AG09309 (cell line): ENCODE measurements at places on chromosomes 7 and 10.

- DNase-seq, result no peak
Measured at GRCh38 chr7:2944739-2945138, 98.9 kb downstream of the CARD11 start.

DNA sequence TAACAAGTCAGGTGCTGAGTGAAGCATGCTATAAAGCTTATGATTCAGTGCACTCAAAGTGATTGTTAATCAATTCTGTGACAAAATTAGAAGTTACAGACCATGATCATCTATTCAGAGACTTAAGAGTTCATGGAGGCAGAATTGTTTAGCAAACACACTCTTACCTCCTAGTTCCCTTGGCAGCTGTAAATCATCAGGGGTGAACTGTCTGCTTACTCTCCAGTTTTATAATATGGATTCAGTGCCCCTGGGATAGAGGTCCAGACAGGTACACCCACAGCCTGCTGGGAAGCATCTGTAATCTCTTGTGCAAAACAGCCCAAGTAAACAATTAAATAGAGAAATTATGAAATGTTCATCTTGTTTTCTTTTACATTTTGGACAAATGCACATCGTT is 835.0 kb upstream of the COBL start:
- DNase-seq, result no peak

- DNase-seq, result no peak
Measured at GRCh38 chr7:50265968-50266634, 38.4 kb upstream of the IKZF1 start.

DNA sequence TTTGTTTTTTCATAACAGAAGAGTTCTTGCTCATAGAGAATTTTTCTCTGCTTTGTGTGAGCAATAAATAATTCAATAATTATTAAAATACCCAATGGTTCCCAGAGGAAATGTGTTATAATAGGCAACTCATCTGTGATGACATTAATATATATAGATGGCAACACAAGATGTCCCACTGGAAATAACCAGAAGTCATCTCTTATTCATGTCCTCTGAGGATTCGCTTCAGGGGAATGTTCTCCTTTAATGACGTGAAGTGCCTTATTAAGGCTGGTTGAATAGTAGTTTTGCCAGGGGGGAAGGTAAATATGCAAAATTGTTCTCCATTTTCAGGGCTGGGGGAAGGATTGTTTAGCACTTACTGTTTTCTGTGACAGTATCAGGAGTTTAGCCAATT is 3.1 kb downstream of the SLC39A12 start:
- no peak for DNase-seq

DNA sequence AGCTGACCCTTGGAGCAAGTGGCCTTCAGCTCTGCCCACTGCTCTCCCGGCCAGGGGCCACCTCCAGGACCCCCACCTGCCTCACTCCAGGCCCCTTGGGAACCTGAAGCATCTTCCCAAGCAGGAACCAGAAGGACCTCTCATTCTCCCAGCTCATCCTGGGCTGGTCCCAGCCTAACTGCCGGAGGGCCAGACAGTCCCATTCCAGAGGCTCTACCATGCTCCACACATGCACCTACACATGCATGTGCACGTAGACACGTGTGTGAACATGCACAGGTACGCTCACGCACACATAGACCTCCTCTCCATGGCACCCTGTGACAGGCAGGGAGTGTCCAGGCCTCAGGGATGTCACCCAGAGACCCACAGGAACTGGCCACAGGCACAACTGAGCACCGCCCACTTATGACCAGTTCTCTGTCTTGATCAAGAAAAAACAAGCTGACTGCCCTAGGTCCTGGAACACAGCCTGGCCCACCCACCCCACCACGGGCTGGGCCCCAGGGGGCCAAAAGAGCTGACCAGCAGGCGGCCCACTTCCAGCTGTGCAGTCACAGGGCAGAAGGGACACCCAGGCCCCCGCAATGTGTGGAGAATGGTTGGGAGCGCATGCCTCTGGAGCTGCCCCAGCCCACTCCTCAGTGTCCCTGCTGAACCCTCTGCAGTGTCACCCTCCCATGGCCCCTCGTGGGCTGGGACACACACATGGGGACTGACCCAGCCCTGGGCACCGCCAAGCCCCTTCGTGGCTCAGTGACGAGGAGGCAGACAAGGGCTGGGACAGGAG is 43.4 kb downstream of the CAMK2B start:
- DNase-seq, result no peak

- no peak for DNase-seq
Measured at GRCh38 chr7:149414745-149415390, 46.0 kb downstream of the ZNF777 start.

- no peak for DNase-seq
Measured at GRCh38 chr7:3942816-3943745, 642.0 kb downstream of the SDK1 start.

DNA sequence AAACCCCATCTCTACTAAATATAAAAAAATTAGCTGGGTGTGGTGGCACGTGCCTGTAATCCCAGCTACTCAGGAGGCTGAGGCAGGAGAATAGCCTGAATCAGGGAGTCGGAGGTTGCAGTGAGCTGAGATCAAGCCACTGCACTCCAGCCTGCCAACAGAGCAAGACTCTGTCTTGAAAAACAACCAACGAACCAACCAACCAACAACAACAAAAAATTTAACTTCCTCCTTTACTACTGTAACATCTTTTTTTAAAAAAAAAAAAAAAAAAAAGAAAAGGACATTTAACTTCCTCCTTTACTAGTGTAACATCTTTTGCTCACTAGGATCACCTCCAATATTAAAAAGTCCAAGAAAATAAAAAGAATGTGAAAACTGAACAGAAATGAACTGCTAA is 92.3 kb upstream of the TMEM168 start:
- no peak for DNase-seq

DNA sequence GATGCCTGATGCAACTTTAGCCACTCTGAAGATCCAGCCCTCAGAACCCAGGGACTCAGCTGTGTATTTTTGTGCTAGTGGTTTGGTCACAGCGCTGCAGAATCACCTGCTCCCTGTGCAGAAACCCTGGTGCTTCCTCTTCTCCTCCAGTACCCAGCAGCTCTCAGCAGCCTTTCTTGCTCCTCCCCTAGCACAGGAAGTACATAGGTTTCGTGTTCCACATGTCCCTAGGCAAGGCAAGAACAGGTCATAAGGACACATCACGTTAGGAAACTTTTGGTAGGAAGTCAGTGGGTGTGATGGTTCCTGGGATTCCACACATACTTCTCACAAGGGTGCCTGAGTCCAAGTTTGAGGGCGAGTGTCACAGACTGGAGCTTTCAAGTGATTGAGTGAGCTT is 167.9 kb upstream of the PRSS1 start:
- no peak for DNase-seq

DNA sequence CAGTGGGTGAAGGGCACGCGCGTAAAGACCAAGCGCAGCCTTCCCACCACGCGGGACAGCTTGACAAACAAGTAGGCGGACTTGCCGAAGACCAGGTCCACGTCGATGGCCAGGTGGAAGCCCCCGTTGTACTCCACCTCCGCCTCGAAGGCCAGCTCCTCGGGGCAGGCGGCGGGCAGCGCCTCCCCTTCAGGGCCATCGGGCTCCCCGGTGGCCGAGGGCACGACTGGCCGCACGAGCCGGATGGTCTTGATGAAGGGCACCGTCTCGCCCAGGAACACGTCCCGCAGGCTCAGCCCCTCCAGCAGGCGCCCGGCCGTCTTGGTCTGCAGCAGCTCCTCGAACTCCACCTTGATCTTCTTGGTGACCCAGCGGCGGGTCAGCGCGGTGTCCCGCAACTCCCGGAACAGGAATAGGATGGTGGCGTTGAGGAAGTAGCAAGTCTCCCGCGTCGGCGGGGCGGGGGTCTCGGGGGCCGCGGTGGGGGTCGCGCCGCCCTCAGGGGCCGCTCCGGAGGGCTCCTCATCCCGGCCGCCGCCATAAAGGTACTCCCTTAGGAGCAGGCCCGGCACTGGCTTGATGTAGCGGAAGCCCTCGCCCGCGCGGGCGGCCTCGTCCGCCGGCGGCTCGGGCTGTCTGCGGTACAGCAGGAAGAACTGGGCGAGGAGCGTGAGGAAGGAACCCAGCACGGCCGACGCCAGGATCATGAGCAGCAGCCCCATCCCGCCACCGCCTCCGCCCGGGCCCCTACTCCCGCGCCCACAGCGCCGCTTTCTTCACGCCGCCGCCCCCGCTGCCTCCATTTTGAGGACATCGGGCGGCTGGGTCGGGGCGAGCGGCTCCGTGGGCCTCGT is 507 bp downstream of the PDZD8 start:
- no peak for DNase-seq

GRCh38 chr10:128165536-128165935 is 39.3 kb upstream of the MKI67 start:
- DNase-seq, result no peak

DNA sequence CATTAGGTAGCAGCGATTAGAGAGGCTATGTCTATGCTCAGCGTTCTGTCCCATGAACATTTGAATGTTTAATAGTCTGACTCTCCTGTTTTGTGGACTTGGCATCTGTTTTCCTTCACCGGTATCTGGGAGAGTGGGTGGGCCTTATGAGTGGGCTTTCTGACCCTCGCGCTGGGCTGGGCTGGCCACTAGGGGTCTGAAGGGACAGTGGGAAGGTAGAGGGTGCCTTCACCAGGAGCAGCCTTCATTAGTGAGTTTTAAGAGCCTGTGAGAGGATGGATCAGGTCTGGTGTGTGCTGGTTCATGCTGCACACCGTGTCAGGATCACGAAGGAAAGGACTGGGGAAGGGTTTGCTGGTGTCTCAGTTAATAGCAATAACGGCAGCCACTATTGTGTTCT is 33.4 kb downstream of the DCLRE1A start:
- DNase-seq, result no peak

- no peak for DNase-seq
Measured at GRCh38 chr7:25804154-25804553, 347.8 kb upstream of the NFE2L3 start.

GRCh38 chr7:5408777-5409176 is 14.9 kb downstream of the TNRC18 start:
- no peak for DNase-seq

- no peak for DNase-seq
Measured at GRCh38 chr10:92857904-92858514, 9.7 kb downstream of the EXOC6 start.

DNA sequence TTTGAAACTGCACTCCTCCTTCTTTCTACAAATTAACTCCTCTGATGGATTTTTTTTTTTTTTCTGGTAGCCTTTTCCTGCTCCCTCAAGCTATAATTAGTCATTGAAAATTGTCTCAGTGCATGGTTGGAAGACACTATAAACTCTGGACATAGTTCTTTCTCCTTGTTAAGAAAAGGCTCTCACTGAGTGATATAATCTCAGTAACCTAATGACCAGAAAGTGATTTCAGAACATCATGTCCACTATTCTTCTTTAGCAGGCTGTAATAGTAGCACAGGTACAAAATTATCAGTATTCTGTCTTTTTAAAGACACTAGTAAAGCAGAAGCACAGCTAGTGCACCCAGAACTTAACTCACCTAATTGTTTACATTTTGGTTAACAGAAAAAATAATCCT is 752.6 kb upstream of the PHF14 start:
- DNase-seq, result no peak

DNA sequence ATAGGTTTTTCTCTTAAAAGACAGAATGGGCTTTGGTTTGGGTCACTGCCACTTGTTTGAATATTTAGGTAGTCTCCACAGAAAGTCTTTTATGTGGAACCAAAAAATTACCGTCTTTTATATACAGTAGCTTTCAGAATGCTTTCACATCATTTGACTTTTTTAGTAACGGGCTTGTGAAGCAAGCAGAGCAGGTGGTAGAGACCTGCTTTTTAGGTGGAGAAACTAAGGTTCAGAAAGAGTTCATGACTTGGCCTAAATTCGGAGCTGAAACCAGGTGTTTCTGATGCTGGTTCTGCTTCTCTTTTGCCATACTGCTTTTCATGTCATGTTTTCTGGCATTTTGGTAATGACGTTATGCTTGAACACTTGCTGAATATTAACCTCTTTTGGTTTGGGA is 36.3 kb downstream of the GARS1 start:
- no peak for DNase-seq

- no peak for DNase-seq
Measured at GRCh38 chr10:62582101-62582705, 208.0 kb downstream of the ZNF365 start.

GRCh38 chr10:23367896-23368595 is 23.4 kb upstream of the C10orf67 start:
- DNase-seq, result no peak

GRCh38 chr10:44567471-44567870 is 182.6 kb upstream of the CXCL12 start:
- DNase-seq, result peak; percentile 68

DNA sequence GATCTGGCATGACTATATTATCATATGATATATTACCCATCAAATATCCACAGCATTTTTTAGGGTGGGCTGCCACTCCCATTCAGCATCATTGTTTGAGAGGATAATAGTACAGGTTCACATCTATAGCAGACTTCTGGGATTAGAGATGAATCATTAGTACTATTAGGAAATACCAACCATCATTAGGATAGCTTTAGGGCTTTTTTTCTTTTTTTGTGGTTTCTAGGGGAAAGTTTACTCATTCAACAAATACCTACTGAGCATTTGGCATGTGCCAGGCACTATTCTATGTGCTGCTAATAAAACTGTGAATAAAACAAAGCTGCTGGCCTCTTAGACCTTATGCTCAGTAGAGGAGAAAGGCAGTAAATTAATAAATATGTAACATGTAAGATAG is 40.6 kb downstream of the NHLRC2 start:
- no peak for DNase-seq

DNA sequence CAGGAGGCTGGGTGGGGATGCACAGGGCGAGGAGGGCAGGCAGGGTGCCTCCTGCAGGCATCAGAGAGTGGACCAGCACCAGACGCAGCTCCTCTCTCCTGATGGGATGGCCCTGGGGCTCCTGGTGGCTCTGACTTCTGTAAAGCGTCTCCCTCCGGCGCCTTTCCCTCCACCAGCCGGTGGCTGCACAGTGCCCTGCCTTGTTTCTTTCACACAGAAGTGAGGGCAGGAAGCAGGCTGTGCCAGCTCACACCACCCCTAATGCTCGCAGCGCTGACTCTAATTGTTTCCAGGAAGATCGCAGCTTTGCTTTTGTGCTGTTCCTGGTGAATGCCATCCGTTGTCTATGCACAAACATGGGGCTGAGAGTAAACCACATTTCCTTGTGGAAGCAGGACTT is 152.3 kb upstream of the LANCL2 start:
- no peak for DNase-seq

DNA sequence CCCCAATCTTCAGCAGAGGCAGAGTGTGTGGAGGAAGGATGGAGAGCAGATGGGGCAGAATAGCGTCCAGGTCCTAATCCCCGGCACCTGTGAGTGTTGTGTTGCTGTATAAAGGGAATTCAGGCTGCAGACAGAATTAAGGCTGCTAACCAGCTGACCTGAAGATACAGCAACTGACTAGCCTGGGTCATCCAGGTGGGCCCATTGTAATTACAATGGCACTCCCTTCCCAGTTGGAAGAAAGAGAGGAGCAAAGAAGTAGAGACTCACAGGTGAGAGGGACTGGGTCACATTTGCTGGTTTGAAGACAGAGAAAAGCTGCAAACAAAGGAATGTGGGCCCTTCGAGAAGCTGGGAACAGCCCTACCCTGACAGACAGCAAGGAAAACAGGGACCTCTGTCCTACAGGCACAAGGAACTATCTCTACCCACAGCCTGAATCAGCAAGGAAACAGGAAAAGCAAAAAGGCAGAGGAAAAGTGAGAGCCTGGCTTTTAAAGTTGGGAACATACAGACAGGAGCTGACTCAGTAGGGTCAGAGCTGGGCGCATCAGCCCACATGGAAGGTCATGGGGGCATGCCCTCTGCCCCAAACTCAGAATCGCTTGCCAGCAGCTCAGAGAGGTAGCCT is 11.6 kb upstream of the TMEM72 start:
- no peak for DNase-seq
